ENCODE measurements at places on chromosomes 12 and 14.

DNA sequence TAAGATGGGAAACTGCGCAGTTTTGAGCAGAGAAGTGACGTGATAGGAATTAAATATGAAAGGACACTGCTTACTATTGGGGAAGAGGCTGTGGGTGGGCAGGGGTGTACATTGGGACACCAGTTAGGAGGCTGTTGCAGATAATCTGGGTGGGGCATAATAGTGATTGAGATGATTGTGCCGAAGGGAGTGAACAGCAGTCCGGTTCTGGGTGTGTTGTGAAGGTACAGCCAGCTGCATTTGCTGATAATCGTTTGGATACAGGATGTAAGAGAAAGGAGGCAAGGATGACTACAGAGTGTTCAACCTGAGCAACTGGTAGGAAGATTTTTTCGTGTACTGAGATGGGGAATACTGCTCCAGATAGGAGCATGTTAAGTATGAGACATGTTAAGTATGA is 205.2 kb upstream of the NEDD1 start:
- DNase-seq = no peak

DNA sequence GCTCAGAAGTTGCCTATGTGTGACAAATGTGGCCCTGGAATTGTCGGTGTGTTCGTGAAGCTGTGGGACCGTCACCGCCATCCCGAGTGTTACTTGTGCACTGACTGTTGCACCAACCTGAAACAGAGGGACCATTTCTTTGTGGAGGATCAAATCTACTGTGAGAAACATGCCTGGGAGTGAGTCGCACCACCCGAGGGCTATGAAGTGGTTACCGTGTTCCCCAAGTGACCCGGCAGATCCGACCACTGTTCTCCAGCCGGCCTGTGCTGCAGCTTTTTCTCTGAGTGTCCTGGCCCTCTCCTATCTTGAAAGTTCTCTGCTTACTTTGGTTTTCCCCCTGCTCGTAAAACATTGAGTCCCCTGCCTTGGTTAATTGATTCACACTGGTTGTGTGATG is 65.3 kb downstream of the VCPKMT start:
- DNase-seq = no peak

GRCh38 chr12:45575417-45575816 is 154.1 kb upstream of the ARID2 start:
- DNase-seq = no peak

DNA sequence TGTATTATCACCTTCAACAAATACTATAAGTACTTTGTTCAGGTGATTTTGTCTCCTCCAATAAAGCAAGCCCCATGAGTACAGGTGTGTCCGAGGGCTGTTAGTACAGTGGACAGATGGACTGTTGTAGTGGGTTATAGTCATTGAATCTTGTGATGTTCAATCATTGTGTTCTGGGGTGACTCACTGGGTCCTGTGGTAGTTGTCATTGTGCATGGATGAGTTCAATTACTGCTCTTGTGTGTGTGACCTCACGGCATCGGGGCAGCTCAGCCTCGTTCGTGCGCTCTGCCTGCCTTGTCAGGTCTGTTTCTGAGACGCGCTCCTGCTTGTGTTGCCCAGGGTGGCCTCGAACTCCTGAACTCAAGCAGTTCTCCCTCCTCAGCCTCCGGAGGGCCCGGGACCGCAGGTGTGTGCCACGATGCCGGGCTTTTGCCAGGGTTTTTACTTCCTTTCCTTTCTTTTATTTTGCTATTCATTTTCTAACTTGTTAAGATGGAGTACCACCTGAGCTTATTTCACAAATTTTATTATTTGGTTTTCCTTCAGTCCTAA is 72.2 kb downstream of the DDX51 start:
- DNase-seq = no peak

DNA sequence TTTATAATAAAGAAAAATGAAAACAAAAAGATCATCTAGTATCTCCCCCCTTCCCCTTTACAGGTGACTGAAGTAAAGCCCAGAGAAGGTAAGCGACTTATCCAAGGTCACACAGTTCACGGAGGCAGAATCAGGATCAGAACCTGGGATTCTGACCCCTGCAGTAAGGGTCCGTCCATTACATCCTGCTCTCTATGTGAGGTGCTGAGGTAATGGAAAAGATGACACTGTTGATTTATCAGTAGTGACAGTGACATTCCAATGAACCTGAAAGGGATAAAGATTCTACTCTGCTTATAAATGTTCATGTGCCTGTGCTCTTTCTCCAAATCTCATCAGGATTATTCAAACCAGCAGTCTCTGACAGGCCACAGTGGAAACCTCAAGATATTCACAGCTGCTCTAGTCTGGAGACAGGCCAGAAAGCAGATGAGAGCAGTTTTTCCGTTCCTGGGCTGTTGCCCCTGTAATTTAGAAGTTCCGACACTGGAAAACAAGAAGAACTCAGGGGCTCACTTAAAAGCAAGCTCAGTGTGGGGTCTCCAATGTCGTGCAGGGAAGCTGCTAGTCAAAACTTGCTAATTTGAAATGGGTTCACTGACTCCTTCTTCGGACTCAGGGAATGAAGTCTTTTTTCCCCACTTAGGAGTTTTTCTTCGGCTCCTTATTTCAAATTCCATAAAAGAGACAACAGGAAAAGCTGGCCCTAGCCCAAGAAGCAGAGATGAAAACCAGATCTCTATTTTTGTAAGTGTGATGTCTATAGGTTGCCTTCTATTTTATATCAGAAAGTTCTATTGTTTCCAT is 131.8 kb upstream of the EEA1 start:
- no peak for DNase-seq

DNA sequence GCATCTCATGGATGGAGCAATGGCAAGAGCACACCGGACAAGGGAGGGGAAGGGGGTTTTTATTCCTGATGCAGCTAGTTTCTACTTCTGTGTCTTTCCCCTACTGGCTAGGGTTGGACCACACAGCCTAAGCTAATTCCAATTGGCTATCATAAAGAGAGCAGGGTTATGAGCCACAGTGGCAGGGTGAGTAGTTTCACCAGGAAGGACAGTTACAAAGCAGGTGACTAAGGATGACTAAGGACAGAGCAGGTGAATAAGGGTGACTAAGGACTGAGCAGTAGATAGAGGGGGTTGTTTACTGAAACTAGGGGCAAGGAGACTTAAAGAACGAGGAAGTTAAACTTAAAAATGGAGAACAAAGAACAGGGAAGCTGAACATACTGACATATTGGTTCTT is 321.4 kb upstream of the SEL1L start:
- DNase-seq = no peak

DNA sequence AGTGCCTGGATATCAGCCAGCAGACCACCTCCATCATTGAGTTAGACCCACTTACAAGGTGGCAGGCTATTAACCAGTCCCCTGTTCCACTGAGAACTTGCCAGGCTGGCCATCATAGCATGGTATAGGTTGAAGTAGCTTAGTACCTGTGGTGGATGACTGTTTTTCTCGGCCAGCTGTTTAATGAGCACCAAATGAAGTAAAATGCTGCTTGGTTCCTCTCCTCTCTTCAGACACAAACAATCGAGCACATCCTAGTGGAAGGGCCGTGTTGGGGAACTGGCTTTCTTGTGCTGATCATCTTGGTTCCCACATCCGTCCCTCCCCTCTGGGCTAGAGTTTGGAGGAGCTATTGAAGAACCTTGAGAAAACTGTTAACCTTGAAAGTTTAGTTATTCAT is 486.2 kb downstream of the RAD51B start:
- DNase-seq = no peak

DNA sequence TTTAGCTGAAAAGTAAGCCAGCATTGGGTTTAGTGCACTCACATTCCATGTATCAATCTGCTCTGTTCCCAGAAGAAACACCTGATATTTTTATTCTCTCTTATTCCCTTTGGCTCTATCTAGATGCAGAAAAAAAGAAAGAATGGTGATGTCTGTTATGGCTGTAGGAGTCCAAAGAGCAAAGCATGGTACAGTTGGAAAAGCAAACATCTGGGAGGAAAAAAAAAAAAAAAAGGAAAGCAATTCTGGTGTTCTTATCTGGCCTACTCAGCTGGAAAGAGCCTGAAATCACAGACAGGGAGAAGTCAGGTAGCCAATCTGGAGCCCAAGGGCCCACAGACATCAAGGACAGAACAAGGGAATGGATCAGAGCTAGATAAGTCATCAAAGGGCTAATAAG is 293.9 kb downstream of the DUSP6 start:
- DNase-seq = no peak

GRCh38 chr12:119239040-119239439 is 60.3 kb downstream of the HSPB8 start:
- no peak for DNase-seq

Data from immature natural killer cell (primary cell).